A549 treated with DMSO at 1 μM for 4 hours (cell line): ENCODE measurements at places on chromosomes 3 and 15. TPM values are rescaled to one million over a fixed set of nuclear protein-coding genes. Genes with fewer than 3 reads are reported as not detected.

GRAMD1C gene
- total RNA-seq: 0.31 to 1.4 TPM (median 0.71 TPM) in 5 replicates

IP6K1 gene
- total RNA-seq: 20.6 to 23.6 TPM (median 21.8 TPM) in 5 replicates

ITIH1 gene
- not detected in 5 replicates for total RNA-seq

SNRPN gene
- 93.1 to 110 TPM (median 100 TPM) in 5 replicates for total RNA-seq

MYEF2 gene
- total RNA-seq: 13.2 to 19.2 TPM (median 17.3 TPM) in 5 replicates

ITGA11 gene
- total RNA-seq: 2.9 to 8.7 TPM (median 6.3 TPM) in 5 replicates

MORC1 gene
- total RNA-seq: not detected in 5 replicates

MAP1A gene
- 0.75 to 0.99 TPM (median 0.84 TPM) in 5 replicates for total RNA-seq

SEC62 gene
- 77.6 to 128 TPM (median 94.4 TPM) in 5 replicates for total RNA-seq

CRYGS gene
- 0.46 to 0.77 TPM (median 0.73 TPM) in 5 replicates for total RNA-seq

ROBO2 gene
- total RNA-seq: not detected in 5 replicates

ZNF148 gene
- 9.0 to 13.7 TPM (median 10.9 TPM) in 5 replicates for total RNA-seq

DPH3 gene
- 19.6 to 27.8 TPM (median 25.9 TPM) in 5 replicates for total RNA-seq

CLDN16 gene
- total RNA-seq: 0.06 to 0.11 TPM in 2 of 5 replicates, not detected in the others

ALS2CL gene
- 6.1 to 7.2 TPM (median 6.8 TPM) in 5 replicates for total RNA-seq

MYO9A gene
- total RNA-seq: 6.8 to 12.7 TPM (median 10.3 TPM) in 5 replicates

MGLL gene
- 60.0 to 73.4 TPM (median 65.8 TPM) in 5 replicates for total RNA-seq

MOBP gene
- 0.02 to 0.28 TPM (median 0.07 TPM) in 3 of 5 replicates, not detected in the others for total RNA-seq

ZNF80 gene
- total RNA-seq: not detected in 5 replicates

POU1F1 gene
- total RNA-seq: not detected in 5 replicates

RTP1 gene
- not detected in 5 replicates for total RNA-seq

POTEB3 gene
- total RNA-seq: not detected in 5 replicates

MYH15 gene
- 0.24 to 0.32 TPM (median 0.31 TPM) in 5 replicates for total RNA-seq

MEX3B gene
- total RNA-seq: 4.6 to 6.7 TPM (median 5.4 TPM) in 5 replicates

DIS3L gene
- total RNA-seq: 31.8 to 37.6 TPM (median 35.4 TPM) in 5 replicates

SLCO3A1 gene
- 21.3 to 28.6 TPM (median 26.8 TPM) in 5 replicates for total RNA-seq

CLDN1 gene
- 28.6 to 35.6 TPM (median 30.3 TPM) in 5 replicates for total RNA-seq

MYO1E gene
- 137 to 332 TPM (median 241 TPM) in 5 replicates for total RNA-seq

GOLGA6A gene
- total RNA-seq: 0.07 to 0.16 TPM in 2 of 5 replicates, not detected in the others

GHRL gene
- total RNA-seq: 0.45 TPM in 1 of 5 replicates, not detected in the others

CPLX3 gene
- 0.06 TPM in 1 of 5 replicates, not detected in the others for total RNA-seq

SAMD7 gene
- not detected in 5 replicates for total RNA-seq

IL12A gene
- 0.49 to 1.4 TPM (median 0.83 TPM) in 5 replicates for total RNA-seq

HCLS1 gene
- 0.07 to 0.20 TPM (median 0.16 TPM) in 4 of 5 replicates, not detected in the other for total RNA-seq

TRAIP gene
- total RNA-seq: 11.9 to 15.0 TPM (median 13.9 TPM) in 5 replicates

GUCA1C gene
- not detected in 5 replicates for total RNA-seq

MKRN3 gene
- 2.2 to 3.6 TPM (median 2.8 TPM) in 5 replicates for total RNA-seq

SLC28A1 gene
- total RNA-seq: 0.08 TPM in 1 of 5 replicates, not detected in the others

WWTR1 gene
- 113 to 160 TPM (median 135 TPM) in 5 replicates for total RNA-seq

MAP6D1 gene
- total RNA-seq: 3.6 to 6.0 TPM (median 5.9 TPM) in 5 replicates

ARPIN gene
- 10.2 to 13.8 TPM (median 13.0 TPM) in 5 replicates for total RNA-seq

GOLGA6D gene
- total RNA-seq: 0.11 to 0.12 TPM in 2 of 5 replicates, not detected in the others

MASP1 gene
- total RNA-seq: 0.06 TPM in 1 of 5 replicates, not detected in the others

IDH2 gene
- 35.9 to 52.5 TPM (median 49.7 TPM) in 5 replicates for total RNA-seq

ZNF501 gene
- not detected in 5 replicates for total RNA-seq

C3orf20 gene
- total RNA-seq: 0.03 TPM in 2 of 5 replicates, not detected in the others

RHO gene
- total RNA-seq: not detected in 5 replicates

TJP1 gene
- total RNA-seq: 62.1 to 83.8 TPM (median 75.9 TPM) in 5 replicates

ISL2 gene
- total RNA-seq: 3.3 to 4.6 TPM (median 4.0 TPM) in 5 replicates

SPTBN5 gene
- total RNA-seq: 0.25 to 0.39 TPM (median 0.27 TPM) in 5 replicates

KNG1 gene
- total RNA-seq: 0.17 TPM in 1 of 5 replicates, not detected in the others

IGF1R gene
- 51.3 to 77.6 TPM (median 70.0 TPM) in 5 replicates for total RNA-seq

FETUB gene
- total RNA-seq: 0.08 to 0.12 TPM (median 0.10 TPM) in 4 of 5 replicates, not detected in the other

CMTM8 gene
- 4.6 to 11.2 TPM (median 9.9 TPM) in 5 replicates for total RNA-seq

ITPKA gene
- 1.1 to 1.9 TPM (median 1.4 TPM) in 5 replicates for total RNA-seq
